NCI-H1092 treated with DMSO at 0.1 percent for 48 hours (cell line): ENCODE measurements at places on chromosomes 11 and 22.
A peak's percentile ranks its signal among the peaks of the same experiment; 100 is the strongest.

GRCh38 chr22:31295831-31296657 lies 3.8 kb upstream of the PIK3IP1 start:
- DNase-seq, result no peak

DNA sequence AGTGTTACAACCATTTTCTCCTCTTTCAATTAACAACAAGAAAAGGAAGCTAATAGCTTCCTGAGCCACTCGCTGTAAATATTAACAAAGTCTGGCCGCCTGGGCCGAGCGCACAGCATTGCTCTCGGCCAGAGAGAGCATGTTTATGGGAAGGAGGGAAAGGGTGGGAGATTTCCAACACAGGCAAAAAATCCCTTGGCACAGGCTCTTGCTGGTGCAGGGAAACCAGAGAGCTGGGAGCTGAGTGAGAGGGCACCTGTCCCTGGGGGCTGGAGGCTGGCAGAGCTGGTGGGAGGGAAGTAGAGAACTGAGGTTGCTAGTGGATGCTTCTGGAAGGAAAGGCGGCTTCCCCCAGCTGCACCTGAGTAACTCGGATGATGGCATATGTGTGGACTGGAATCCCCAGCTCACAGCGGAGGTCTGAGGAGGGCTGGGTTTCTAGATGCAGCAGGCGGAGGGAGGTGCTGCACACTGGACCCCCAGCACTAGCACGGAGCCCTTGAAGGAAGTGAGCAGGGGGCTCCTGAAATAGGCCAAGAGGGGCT lies 59.6 kb downstream of the FLRT1 start:
- DNase-seq, result peak; percentile 95

GRCh38 chr11:3929649-3930048 lies 74.2 kb downstream of the STIM1 start:
- DNase-seq, result no peak

DNA sequence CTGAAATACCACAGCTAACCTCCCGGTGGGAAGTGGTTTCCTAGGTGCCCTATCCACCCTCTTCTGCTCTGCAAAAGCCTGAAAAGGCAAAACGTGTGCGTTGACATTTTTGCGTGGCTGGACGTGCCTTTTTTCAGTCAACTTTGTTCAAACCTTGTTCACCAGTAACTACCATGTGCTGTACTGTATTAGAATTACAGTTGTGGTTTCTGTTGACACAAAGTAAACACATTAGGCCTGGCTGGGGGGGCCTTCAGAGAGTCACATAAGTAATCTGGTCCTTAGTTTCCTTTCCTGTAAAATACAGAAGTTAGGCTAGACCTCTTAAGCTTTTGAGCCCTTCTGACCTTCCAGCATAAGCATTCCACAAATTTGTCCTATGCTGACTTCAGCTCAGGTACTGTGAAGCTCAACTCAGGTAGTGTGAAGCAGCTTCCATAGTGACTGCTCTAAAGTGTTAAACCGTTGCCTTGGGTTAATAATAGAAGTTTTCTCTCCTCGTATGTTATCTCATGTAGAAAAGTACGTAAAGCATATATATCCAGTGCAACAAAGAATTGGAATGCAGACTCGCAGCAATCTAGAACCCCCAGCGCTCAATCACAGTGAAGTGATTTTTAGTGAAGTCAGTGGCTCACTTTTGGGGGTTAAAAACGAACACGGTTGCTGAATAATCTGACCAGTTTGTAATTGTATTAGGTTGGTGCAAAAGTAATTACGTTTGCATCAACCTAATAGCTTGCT lies 1.8 kb downstream of the EWSR1 start:
- no peak for DNase-seq

GRCh38 chr11:66723693-66724092 lies 5.3 kb downstream of the SPTBN2 start:
- DNase-seq, result no peak

DNA sequence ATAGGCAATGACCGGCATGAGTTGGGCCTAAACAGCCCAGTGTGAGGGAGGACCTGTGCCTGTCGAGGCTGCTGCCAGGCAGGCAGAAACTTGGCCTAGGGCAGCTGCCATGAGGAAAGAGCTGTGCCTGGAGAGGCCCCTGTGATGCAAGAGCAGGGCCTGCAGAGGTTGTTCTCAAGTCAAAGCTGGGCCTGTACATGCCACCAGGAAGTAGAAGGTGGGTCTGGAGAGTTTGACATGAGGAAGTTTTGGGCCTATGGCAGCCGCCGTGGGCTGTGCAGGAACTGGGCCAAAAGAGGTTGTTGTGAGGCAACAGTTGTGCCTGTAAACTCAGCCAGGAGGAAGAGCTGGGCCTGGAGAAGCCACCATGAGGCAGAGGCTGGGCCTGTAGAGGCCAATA lies 43.2 kb downstream of the OR4C45 start:
- DNase-seq, result no peak

GRCh38 chr11:63844836-63845235 lies 5.9 kb downstream of the MARK2 start:
- DNase-seq, result no peak
